Renal pelvis (tissue), 12 donors: ENCODE measurements at places on chromosomes 13 and 19. TPM values are rescaled to one million over a fixed set of nuclear protein-coding genes. Genes with fewer than 3 reads are reported as not detected.

GRCh38 chr19:32404933-32405430, 588 bp upstream of the DPY19L3 start:
- peak; percentile 42 for DNase-seq

- DNase-seq: no peak
Observed at GRCh38 chr19:34120846-34121639, 51.3 kb upstream of the LSM14A start.

DNA sequence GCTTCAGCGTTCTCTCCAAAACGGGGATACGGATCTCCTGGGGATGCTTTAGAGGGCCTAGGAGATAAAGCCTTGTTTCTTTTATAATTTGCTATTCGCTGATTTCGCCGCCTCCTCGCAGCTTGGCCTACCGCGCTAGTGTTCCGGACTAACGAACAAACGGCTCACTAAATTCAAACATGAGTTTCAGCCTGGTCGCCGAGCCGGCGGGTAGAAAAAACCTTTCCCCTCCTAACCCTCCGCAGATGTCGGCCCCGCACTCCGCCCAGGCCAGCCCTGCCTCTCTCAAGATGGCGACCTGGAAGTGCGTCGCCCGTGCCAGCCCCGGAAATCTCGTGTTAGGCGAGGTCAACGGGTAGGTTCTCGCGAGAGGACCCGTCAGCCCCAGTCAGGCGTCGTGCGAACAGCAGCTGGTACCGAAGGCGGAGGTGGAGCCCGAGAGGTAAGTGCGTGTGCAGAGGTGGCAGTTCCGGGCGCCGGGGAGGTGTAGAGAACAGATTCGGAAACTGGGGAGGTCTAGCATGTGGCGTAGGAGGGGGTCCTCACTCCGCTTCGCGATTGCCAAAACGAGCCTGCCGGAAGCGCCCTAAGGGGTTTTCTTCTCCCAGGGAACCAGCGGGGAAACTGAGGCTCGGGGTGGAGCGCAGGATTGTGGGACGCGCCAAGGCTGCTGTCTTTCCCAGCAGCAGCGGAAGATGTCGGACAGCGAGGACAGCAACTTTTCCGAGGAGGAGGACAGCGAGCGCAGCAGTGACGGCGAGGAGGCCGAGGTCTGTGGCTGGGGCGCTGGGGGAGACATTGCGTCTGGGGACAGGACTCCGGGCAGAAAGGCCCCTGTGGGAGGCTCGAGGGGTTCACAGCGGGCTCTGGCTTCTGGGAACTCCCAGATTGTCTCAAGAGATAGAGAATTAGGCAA, at the start of gene SUPT5H:
Gene SUPT5H (plus strand): TSS at position 387 of the 916 bp plus-strand sequence. CDS start 309 bp downstream, at position 696.
- peak; percentile 97 for DNase-seq

DNA sequence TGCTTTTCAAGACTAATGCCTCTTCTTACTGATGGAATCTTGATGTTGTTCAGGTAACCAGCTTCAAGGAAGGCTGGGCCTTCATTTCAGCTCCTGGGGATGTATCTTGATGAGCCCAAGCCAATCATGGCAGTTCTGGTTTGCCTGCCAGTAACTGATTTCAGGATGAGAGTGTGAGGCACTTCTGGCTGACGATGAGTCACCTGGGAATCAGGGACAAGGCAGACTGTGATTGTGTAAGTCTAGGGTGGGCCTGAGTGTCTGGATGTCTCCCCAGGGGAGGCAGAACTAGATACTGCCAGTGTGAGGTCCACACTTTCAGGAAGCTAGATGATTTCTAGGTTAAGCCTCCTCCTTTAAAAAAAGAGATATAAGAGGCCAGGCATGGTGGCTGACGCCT, 77.3 kb upstream of the KL start:
- DNase-seq: no peak

DNA sequence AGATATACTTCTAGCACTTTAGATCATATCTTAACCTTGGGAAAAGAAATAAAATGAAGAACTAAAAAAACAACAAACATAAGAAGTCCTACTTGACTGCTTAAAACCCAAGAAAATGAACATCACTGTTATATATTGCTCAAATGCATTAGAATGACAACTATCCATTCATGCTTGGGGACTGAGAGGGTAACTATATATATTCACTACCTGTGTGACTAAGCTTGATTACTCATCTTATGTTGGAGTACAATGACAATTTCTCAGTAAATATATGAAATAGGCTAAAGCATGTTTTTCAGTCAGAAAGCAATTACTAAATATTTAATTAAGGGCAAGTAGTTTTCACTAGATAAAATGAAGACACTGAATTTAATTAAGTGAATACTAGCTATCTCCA, 40.1 kb downstream of the ZC3H13 start:
- DNase-seq: no peak

- DNase-seq: peak; percentile 45
Observed at GRCh38 chr13:98143157-98143553, 261 bp downstream of the FARP1 start.

Gene KLK1
- 1.3 TPM for polyA plus RNA-seq

Gene KIR3DL2
- not detected for polyA plus RNA-seq

Gene SELENOV
- polyA plus RNA-seq: 12.6 TPM

Gene BORCS8
- polyA plus RNA-seq: 22.7 TPM

Gene TBXA2R
- 3.8 TPM for polyA plus RNA-seq
